ENCODE measurements at places on chromosomes 11 and 22.

DNA sequence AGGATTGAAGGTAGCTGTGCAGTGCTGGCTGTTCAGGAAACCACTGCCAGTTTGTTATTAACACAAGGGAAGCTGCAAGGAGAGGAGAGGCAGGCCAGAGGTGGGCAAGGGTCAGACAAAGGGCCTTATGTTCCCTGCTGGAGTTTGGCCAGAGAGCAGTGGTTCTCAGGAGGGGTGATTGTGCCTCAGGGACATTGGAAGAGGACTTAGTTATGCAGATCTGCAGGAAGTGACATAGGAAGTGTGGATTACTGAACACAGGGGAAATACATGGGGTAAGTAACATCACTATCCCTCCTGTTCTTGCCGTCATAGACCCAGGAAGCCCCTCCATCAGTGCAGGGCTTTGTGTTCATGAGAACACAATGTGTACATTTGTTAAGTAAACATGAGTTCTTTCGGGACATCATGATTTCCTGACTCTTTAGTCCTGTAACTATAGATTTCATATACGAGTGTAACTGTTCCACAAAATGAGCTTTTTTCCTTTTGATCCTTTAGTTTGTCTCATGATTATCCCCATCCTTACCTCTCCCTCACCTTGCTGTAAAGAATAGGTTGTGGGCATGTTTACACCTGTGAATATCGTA, 5.9 kb downstream of the SRRD start:
- DNase-seq = no peak

- no peak for DNase-seq
Observed at GRCh38 chr11:34180040-34180813, 74.8 kb downstream of the NAT10 start.

- DNase-seq = no peak
Observed at GRCh38 chr11:1896923-1897322, 5.2 kb upstream of the PRR33 start.

- no peak for DNase-seq
Observed at GRCh38 chr22:43232445-43232844, 45.5 kb upstream of the TTLL12 start.

GRCh38 chr11:111229604-111230003, 15.9 kb upstream of the POU2AF2 start:
- DNase-seq = no peak

- DNase-seq = no peak
Observed at GRCh38 chr11:59180168-59180776, 8.3 kb downstream of the DTX4 start.

- no peak for DNase-seq
Observed at GRCh38 chr11:41713030-41713429, 253.6 kb upstream of the LRRC4C start.

DNA sequence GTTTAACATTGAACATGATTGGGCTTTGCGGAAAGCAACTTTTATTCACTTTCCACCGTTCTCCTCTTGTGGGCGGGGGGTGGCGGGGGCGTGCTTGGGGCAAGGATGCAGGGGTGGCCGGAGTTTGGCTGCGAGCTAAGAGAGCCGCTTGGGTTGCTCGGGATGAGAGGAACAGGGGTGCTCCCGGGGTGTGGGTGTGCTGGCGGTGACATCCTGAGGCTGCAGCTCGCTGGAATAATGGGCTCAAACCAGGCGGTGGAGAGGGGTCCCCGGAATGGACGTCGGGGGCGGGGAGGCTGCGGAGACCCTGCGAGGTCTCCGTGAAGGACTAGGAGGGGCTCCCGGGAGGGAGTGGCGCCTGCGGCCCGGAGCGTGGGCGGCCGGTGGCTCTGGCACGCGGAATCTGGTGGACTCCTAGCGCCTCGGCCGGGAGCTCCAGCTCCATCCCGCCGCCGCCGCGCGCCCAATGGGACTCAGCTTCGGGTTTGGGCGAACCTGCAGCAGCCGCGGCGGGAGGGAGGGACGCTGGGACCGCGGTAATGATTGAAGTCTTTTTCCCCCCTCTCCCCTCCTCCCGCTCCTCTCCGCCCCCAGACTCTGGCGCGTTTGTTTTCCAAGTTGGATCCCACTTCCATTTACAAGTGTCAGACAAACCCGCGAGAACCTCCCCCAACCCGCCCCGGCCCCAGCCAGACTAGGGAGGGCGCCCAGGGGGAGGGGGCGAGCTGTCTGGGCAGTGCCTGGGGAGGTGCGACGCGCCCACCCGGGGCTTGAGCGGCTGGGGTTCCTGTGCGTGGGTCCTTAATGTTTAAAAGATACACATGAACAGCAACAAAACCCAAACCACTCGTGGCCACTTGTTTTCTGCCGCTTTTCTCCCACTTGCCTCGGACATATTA, 2.0 kb downstream of the FAT3 start:
- DNase-seq = no peak

- no peak for DNase-seq
Observed at GRCh38 chr11:74546752-74547151, 45.6 kb upstream of the POLD3 start.

DNA sequence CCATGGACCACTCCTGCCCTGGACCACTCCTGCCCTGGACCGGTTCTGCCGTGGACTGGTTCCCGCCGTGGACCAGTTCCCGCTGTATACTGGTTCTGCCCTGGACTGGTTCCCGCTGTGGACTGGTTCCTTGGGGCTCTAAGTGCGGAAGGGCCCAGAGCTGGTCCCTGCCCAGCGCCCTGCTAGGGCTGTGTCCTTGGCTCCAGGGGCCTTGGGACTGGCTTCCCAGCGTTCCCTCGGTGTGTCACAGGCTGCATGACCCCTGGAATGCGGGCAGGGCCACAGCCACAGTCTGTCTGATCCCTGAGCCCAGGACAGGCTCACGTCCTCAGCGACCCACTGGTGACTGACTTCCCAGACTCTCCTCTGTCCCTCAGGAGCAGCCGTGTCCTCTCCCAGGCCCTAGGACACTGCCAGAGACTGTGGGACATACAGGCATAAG, 412.2 kb downstream of the TBC1D22A start:
- DNase-seq = no peak

- no peak for DNase-seq
Observed at GRCh38 chr11:19571906-19572305, 140.7 kb upstream of the NAV2 start.

DNA sequence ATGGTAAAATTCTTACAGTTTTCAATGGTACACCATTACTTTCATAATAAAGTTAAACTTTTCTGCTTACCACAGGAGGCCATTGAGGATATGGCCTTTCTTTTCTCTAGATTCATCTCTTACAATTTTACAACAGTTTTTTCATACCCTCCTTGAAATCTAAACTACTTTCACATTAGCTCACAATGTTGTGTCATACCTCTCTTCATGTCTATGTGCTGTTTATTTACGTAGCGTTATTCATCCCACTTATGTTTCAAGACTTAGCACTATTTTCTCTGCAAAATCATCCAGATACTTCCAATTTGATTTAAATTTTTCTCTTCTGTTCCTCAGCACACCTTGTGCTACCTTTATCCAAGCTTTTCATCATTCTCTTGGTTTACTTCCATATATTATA, 123.3 kb downstream of the METTL15 start:
- no peak for DNase-seq

- DNase-seq = no peak
Observed at GRCh38 chr22:40422558-40423309, 52.3 kb downstream of the SGSM3 start.

DNA sequence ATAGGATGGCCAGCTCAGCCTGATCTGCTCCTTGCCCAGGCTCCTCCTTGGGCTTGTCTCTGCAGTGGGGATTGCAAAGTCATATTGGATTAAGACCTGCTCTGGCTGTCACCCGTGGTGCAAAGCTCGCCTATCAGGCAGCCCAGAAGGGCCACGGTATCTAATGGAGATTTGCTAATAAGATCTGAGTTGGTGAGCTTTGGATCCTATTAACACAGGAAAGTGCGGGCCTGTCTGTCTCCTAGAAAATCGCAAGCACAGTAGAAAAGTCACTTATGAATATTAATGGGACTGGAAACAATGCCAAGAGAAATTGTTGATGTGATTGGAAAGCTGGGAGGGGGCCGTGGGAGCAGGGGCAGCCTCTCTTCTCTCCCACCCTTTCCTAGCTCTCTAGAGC, 72.8 kb downstream of the CHST1 start:
- no peak for DNase-seq

GRCh38 chr11:285021-285893, 3.7 kb upstream of the PGGHG start:
- DNase-seq = no peak

- DNase-seq = no peak
Observed at GRCh38 chr11:111642542-111642941, 40.3 kb downstream of the SIK2 start.

All from activated naive CD4-positive, alpha-beta T cell treated with anti-CD3 and anti-CD28 coated beads, Interleukin-2, amount 50 U/mL, for 16 hours (primary cell).